NCI-H446 (cell line): ENCODE measurements at places on chromosomes 7 and 10.

DNA sequence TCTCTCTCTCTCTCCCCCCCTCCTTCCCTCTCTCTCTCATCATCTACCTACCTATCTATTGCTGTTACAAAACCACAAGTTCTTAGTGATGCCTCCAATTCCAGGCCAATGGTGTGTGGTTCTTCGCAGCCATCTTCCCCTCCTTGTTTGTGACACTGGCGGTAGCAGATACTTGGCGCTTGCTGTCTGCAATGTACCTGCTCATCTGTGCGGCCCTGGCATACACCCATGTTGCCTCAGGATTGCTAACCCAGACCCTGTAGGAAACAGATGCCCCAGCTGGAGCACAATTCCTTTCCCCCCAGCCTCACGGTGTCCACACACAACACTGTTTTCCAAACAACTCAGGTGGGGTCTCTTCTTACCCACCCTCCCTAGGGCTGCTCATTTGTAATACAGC lies 13.6 kb upstream of the DPYSL4 start:
- no peak for DNase-seq

- DNase-seq, result no peak
Observed at GRCh38 chr7:135095450-135095849, 52.4 kb upstream of the TMEM140 start.

DNA sequence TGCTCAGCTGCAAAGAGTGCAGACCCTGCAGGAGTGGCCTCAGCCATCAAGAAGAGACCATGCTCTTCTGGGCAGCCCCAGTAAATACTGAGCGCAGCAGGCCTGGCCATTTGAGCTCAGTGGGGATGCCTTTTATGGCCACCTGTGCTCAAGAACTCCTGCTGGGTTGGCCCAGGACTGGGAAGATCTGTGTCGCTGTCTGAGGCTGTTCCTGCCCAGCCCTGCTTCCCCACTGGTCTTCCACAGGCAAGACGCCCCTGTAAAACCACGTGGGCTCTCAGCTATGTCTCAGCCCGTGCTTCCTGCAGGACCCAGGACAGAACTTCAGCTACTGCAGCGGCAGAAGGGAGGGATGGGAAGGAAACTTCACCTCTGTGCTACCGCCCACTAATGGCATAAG lies 10.5 kb upstream of the PPIF start:
- no peak for DNase-seq

DNA sequence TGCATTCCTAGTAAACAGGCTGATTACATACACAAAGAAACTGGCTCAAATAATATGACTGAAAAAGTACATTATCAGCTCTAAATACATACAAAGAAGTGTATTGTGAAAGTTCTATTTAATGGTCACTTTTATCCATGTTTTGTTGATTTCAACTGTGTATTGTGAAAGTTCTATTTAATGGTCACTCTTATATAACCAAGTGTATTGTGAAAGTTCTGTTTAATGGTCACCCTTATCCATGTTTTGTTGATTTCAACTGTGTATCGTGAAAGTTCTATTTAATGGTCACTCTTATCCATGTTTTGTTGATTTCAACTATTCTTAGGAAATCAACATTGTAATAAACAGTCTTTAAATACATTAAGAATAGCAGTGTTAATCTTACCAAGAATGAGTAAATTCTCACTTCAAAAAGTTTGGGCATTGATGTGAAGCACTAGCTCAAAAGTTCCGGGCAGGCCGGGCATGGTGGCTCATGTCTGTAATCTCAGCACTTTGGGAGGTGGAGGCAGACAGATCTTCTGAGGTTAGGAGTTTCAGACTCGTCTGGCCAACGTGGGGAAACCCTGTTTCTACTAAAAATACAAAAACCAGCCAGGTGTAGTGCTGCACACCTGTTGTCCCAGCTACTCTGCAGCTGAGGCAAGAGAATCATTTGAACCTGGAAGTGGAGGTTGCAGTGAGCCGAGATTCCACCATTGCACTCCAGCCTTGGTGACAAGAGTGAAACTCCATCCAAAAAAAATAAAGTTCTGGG lies 34.8 kb upstream of the FEZF1 start:
- no peak for DNase-seq

DNA sequence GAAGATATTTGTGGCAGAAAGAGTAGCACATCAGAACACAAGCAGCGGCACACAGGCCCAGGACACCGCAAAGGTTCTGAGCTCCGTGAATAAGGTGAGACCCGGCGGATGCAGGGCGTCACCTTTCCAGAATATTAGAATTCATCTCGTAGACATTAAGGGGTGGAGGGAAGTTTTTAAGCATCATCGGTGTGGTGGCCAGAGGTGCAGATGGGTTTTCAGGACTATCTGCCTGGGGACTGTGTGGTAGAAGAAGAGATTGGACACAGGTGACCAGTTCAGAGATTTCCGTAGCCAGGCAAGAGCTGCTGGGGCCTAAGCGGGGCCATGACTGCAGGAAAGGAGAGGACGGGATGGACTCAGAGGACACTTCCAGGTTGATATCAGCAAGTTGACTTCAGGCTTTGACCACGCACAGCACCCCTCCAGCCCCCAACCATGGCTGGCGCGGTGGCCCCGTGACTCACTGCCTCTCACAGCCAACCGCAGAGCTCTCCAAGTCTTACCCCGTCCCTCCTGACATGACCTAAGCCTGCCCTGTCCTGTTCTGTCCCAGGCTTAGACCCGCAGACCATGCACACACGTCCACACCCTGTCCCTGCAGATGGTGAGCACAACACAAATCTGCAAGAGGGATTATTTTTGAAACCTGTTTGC lies 97.2 kb downstream of the OAT start:
- no peak for DNase-seq
